CD4-positive, alpha-beta memory T cell (primary cell): ENCODE measurements at places on chromosomes 3 and 15. TPM values are rescaled to one million over a fixed set of nuclear protein-coding genes. Genes with fewer than 3 reads are reported as not detected.

DNA sequence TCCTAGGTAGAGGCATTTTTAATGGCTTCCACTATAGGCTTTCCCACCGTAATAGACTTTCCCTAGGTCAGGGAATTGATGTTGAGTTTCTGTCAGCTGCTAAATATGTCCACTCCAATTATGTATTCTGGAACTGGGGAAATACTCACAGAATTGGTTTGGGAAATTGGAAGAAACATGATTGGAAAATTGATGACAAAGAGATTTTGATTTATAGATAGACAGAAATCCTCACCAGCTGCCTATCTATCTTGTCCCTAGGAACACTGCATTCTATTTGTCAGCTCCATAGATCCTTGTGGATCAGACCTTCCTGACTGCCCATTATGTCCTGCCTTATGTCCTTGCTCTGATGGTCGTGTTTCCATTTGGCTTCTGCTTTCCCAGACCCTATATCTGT, 75.6 kb upstream of the TNIK start:
- no peak overlapping the region for H3K27ac ChIP-seq
- H3K4me3 ChIP-seq: no peak overlapping the region
- H3K27me3 ChIP-seq: no peaks in the 10 kb centered on the region
- H3K36me3 ChIP-seq: no peaks in the 10 kb centered on the region

The KNG1 gene
- total RNA-seq: not detected

- no peaks in the 10 kb centered on the region for H3K4me1 ChIP-seq
- no peaks in the 10 kb centered on the region for H3K27me3 ChIP-seq
- no peak for DNase-seq
- no peak overlapping the region for H3K4me3 ChIP-seq
- H3K27ac ChIP-seq: no peak overlapping the region
These were observed 66.9 kb upstream of the FGF12 start for GRCh38 chr3:192794216-192794615.

GRCh38 chr15:84835661-84836337, 18.6 kb downstream of the ALPK3 start:
- H3K4me1 ChIP-seq: no peaks in the 10 kb centered on the region
- no peaks in the 10 kb centered on the region for H3K36me3 ChIP-seq
- H3K27ac ChIP-seq: no peak overlapping the region
- no peak for DNase-seq
- H3K4me3 ChIP-seq: no peak overlapping the region

DNA sequence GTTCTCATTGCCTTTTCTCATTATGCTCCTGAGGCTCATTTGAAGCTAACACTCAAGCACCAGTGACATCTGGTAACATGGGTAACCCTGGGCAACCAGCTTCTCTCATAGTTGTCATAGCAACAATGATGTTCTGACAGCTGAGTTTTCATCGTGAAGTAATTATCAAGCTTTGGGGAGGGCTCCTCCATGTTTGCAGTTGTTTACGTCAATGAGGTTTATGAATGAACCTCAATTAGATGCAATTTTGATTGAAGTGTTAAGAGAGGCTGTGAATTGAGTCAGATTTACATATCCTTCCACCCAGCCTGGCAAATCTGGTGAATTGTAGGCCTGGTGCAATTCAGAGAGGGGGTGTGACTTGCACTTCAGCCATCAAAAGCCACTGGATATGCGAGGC, 119.3 kb upstream of the CHD2 start:
- H3K4me3 ChIP-seq: no peak overlapping the region
- no peaks in the 10 kb centered on the region for H3K4me1 ChIP-seq
- DNase-seq: no peak
- H3K27me3 ChIP-seq: no peaks in the 10 kb centered on the region
- H3K36me3 ChIP-seq: no peaks in the 10 kb centered on the region

DNA sequence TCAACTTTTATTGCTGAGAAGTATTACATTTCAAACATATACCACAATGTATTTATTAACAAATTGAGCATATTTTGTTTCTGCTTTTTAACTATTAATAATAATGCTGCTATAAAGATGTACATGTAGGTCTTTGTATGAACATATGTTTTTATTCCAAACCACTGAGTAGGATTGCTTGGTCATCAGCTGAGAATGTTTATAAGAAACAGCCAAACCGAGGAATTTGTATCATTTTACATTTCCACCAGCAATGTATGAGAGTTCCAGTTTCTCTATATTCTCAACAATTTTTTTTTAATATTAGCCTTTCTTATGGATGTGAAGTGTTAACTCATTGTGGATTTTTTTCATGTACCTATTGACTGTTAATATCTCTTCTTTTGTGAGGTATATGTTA, 119.5 kb upstream of the MDFIC2 start:
- no peaks in the 10 kb centered on the region for H3K27me3 ChIP-seq
- H3K4me3 ChIP-seq: no peak overlapping the region
- H3K4me1 ChIP-seq: no peaks in the 10 kb centered on the region
- no peak for DNase-seq
